ENCODE measurements at places on chromosomes 13 and 19.

- no peak for DNase-seq
Observed at GRCh38 chr19:5005096-5005495, 36.2 kb downstream of the KDM4B start.

GRCh38 chr19:17324357-17325114 lies 10.1 kb downstream of the ANO8 start:
- no peak for DNase-seq

DNA sequence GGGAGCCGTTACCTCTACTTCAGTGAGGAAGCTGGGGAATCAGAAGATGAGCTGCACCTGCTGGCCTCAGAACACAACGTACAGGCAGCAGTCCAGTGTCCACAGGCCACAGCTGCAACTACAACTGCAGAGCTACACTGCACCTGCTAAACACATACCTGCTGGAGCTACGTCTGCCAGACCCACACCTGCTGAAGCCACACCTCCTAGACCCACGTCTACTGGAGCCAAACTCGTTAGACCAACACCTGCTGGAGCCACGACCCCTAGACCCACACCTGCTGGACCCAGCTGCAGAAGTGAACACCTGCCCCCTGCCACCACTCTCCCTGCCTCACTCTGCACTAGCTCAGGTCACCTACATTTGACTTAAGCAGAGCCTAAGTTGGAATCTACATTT lies 169.9 kb downstream of the USP12 start:
- DNase-seq, result no peak

- no peak for DNase-seq
Observed at GRCh38 chr19:17842663-17843291, 5.0 kb downstream of the JAK3 start.

GRCh38 chr13:48038761-48039160 lies 1.2 kb downstream of the NUDT15 start:
- no peak for DNase-seq

DNA sequence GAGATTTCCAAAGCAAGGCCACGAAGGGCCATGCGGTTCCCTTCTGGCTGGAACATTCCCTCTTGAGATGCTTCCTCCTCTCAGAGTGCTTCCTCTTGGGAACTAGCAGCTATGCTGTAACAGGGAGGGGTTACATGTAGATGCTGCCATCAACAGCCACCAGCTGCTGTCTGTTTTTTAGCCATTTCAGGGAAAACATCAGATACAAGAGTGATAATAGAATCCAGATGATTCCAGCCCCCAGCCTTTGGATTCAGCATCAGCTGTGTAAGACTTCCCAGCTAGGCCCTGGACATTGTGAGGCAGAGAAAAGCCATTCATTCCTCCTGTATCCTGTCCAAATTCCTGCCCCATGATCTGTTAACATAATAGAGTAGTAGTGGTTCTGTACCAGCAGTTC lies 8.2 kb upstream of the ZNF177 start:
- no peak for DNase-seq

GRCh38 chr19:15178629-15179308 lies 22.0 kb downstream of the NOTCH3 start:
- DNase-seq, result no peak

- no peak for DNase-seq
Observed at GRCh38 chr13:113528813-113529180, 38.3 kb upstream of the DCUN1D2 start.

GRCh38 chr19:49348305-49349189 lies 13.3 kb downstream of the CD37 start:
- DNase-seq, result no peak

DNA sequence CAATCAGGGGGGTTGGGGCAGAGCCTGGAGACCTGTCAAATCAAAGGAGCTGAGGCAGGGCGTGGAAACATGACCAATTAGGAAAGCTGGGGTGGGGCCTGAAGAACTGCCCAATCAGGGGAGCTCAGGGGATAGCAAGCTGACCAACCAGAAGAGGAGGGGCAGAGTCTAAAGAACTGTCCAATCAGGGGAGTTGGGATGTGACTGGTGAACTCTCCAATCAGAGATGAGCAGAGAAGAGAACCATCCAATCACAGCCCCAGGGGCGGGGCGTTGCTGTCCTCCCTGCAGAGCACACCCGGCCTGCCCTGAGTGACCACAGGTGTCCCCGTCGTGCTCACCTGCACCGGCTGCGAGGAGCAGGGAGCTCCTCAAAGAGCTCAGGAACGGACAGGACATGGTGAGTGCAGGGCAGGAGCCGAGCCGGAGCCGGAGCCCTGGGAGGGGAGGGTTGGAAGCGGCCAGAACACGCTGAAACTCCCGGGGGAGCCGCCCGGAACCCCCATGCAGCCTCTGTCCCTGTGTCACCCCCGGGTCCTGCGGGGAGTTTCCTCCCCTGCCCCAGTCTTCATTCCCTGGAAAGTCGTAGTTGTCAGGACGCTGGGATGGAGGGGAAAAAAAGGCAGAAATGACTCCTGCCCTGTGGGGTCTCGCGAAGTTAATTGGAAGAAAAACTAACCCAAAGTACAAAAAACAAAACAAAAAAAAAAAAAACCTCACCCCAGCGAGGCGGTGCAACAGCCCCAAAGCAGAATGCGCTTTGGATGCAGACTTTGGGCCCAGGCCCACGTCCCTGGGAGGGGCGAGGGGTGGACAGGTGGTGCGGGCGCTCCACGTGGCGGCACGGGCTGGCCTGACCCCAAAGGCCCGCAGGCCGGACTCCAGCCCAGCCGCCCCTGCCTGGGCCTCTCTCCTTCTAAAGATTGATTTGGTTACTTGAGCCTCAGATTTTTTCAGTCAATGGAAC lies at the start of gene ZNF556:
Gene ZNF556, plus strand, starts transcription at position 311 of the 967 bp plus-strand sequence. Its CDS starts 87 bp downstream, at position 398.
- no peak for DNase-seq

- DNase-seq, result no peak
Observed at GRCh38 chr13:108360139-108360538, 90.6 kb downstream of the TNFSF13B start.

Data from activated T-cell treated with anti-CD3 and anti-CD28 coated beads for 48 hours (primary cell).